ENCODE measurements at places on chromosomes 16 and 17.

DNA sequence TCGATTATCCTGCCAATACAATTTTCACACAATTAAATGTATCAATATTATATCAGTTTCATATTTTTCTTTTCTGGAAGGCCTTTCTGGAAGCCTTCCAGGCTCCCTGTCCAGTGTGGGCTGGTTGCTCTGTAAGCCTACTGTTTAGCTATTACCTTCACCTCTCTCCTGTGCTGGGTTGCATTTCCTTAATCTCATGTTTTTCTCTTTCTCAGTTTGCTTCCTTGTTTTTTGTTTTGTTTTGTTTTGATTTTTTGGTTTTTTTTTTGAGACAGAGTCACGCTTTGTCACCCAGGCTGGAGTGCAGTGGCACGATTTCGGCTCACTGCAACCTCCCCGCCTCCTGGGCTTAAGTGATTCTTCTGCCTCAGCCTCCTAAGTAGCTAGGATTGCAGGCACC, 6.8 kb downstream of the SEPHS2 start:
- no peak for DNase-seq

DNA sequence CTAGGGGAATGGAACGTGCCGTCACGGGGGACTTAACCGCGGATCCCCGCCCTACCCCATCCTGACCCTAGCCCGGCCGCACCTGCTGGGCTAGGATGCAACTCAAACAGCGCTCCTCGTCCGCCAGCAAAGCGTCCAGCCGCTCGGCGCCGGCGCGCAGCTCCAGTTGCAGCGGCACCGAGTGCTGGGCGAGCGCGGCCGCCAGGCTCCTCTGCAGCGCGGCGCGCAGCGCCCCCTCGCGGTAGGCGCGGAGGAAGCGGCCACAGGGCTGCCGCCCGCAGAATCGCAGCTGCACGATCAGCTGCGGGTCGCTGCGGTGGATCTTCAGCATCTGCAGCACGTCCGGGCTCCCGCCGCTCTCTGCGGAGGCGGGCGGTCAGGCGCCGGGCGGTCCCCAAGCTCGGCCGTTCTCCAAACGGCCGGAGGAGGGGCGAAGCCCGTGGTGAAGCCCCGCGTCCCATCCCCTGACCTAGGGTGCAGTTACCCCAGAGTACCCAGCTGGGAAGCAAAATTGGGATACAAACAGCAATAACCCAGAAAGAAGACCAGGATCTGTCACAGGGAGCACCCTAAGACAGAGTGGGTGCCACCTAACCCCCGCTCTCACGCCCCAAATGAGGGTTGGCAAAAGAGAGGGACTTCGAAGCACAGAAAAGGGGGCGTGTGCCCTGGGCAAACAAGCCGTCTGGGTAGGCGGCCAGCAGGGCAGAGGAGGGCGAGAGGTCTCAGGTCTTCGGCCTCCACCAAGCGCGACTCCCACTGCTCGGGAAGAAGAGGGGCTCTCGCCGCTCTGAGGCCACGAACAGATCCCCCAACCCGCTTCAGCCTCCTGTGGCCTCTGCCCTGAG, 4.2 kb downstream of the TRADD start:
- peak; percentile 69 for DNase-seq

- no peak for DNase-seq
These were observed 191.9 kb upstream of the ANKFN1 start for GRCh38 chr17:55961386-55961785.

DNA sequence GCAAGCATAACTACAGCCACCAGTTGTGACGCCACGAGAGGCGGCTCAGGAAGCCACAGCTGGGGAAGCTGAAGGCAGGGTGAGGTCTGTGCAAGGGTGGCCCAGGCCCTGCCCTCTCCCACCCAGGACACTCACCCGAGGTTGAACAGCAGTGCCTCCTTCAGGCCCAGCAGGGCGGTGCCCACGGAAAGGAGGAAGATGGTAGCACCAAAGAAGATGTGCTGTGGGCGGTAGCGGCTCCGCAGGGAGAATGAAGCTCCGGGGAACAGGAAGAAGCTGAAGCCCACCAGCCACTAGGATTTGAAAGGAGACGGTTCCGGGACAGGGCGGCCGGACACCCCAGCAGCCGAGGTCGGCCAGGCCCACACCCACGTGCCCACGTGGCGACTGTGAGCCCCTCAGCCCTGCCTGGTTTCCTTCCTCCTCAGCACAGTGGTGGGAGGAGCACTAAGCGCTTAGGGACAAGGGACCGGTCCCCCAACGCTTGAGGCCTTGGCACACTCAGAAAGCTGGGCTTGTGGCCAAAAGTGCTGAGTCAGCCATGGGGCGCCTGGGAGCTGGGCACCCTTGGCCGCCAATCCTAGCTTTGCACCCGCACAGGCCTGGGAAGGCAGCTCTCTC, 11.0 kb downstream of the CYB561 start:
- no peak for DNase-seq

- no peak for DNase-seq
These were observed 41.2 kb upstream of the HAPSTR1 start for GRCh38 chr16:9050102-9050830.

DNA sequence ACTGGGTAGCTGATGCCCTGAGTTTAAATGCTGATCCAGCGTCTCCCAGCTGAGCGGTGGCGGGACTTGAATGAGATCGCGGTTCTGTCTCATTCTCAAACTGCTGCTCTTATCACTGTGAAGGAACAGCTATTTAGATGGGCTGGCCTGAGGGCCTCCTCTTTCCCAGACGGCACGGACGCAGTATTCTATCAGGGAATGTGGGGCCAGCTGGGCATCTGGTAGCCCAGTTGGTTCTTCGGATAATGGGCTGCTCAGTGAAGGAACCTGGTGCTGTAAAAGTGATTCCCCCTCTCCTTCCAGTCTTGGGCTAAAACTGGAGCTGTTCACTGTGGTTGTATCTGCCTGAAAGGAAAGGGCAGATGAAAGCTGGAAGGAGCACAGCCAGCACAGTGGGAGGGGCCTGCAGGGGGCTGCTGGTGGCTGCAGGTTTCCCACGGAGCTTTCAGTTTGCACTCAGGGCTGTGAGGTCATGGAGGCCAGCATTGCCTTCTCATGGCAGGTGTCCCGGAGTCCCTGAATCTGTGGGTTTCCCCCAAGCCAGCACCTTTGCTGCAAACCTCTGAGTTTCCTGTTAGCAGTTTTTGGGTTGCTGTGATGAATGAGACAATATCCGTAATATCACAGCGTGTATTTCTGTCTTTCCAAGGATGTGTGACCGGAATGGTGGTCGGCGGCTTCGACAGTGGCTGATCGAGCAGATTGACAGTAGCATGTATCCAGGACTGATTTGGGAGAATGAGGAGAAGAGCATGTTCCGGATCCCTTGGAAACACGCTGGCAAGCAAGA, 3.6 kb downstream of the IRF8 start:
- DNase-seq: no peak

DNA sequence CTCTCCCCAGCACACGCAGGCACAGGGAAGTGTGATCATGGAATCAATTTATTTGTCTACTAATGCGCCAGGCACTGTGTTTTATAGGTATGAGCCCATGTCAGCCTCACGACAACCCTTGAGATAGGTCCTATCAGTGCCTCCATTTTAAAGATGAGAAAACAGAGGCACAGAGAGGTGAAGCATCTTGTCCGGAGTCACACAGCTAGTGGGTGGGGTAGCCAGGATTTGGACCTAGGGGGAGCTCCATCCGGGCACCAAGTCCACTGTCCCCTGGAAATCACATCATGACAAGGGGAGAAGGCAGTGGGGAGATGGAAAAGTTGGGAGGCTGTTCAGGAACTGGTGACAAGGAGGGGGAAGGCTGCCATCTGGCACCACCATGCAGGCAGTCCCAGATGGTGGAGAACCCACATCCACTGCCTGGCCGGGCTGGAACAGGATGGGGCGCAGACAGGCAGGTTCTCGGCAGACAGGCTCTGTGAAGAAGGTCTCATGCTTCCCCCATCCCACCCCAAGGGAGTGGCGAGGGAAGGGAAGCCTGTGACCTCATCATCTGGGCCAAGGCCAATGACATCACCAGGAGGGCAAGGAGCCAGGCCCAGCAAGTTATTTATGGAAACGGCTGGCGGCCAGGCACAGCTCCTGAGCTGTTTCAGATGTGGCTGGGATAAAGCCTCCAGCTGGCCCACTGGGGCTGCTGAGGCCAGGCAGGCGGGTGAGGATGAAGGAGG, 126.0 kb upstream of the SDK2 start:
- peak; percentile 45 for DNase-seq
